ENCODE measurements at places on chromosomes 7 and 10.

GRCh38 chr10:3563298-3563697, 221.7 kb downstream of the KLF6 start:
- H3K36me3 ChIP-seq, result no peaks in the 10 kb centered on the region
- no peak overlapping the region for H3K4me3 ChIP-seq
- no peak overlapping the region for H3K27ac ChIP-seq

DNA sequence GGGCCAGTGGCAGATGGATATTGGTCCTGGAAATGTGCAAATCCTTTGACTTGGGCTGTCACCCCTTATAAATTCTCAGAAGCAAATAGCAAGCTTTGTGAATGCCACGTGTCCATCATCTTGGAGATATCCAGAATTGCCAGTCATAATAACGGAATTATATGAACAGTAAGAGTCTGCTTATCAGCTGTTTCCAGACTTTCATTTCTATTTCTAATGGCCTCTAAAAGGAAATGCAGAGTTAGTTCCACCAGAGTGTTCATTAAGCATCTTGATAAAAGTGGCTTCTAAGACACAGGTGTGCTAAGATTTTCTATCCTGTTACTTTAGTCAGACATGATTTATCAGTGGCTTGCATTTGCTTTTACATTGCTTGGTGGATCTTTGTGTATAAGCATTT, 87.4 kb downstream of the RAMP3 start:
- H3K4me3 ChIP-seq, result no peak overlapping the region
- H3K27ac ChIP-seq, result no peak overlapping the region
- H3K4me1 ChIP-seq, result peaks cover 4% of the 10 kb centered on the region
- peaks cover 10% of the 10 kb centered on the region for H3K36me3 ChIP-seq
- peaks cover 47% of the 10 kb centered on the region for H3K27me3 ChIP-seq

- H3K4me1 ChIP-seq, result no peaks in the 10 kb centered on the region
- H3K36me3 ChIP-seq, result no peaks in the 10 kb centered on the region
- no peak overlapping the region for H3K27ac ChIP-seq
- H3K27me3 ChIP-seq, result no peaks in the 10 kb centered on the region
Observed at GRCh38 chr7:117550625-117551024, 70.8 kb downstream of the CFTR start.

DNA sequence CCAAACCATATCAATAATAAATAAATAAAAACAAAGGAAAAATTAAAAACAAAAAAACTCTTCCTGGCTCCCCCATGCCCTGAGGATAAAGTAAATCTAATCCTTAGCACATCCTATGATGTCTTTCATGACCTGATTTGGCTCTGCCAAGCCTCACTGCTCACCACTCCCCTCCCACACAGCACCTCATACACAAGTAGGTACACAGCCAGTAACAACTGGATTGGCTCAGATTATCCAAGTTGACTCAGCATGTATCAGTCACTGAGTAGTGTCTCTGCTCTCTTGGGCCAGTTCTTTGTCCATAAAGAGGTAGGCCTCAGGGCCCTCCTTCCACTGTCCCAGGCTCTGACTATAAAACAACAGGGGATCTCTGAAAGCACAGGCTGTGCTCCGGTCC, 99.6 kb downstream of the STRA8 start:
- H3K27me3 ChIP-seq, result peaks cover 5% of the 10 kb centered on the region
- DNase-seq, result no peak
- no peaks in the 10 kb centered on the region for H3K36me3 ChIP-seq
- H3K4me1 ChIP-seq, result no peaks in the 10 kb centered on the region
- no peak overlapping the region for H3K4me3 ChIP-seq

GRCh38 chr7:18354108-18355085, 141.2 kb upstream of the HDAC9 start:
- DNase-seq, result no peak
- no peaks in the 10 kb centered on the region for H3K27me3 ChIP-seq

- DNase-seq, result no peak
- no peaks in the 10 kb centered on the region for H3K4me1 ChIP-seq
- no peak overlapping the region for H3K4me3 ChIP-seq
- H3K27me3 ChIP-seq, result no peaks in the 10 kb centered on the region
Observed at GRCh38 chr7:126608339-126608776, 644.4 kb downstream of the GRM8 start.

- peaks cover 3% of the 10 kb centered on the region for H3K4me1 ChIP-seq
- peaks cover 7% of the 10 kb centered on the region for H3K36me3 ChIP-seq
- H3K27me3 ChIP-seq, result no peaks in the 10 kb centered on the region
Observed at GRCh38 chr7:16637379-16637778, 8.2 kb downstream of the ANKMY2 start.

DNA sequence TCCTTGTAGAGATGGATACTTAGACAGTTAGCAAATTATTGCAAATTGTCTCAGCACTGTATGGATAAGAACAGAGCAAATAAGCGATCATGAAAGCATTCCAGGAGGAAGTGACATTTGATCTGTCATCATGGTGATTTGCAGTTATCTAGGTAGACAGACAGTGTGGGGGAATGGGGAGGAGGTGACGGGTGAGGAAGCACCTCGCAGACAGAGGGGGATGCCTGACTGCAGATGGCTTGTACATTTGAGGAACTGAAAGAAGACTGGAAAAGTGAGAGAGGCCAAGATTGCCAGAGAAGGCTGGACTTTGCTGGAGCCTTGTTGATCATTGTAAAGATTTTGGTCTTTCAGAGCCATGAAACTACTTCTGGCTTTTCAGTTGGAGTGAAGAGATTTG, 318.2 kb upstream of the CELF2 start:
- H3K36me3 ChIP-seq, result no peaks in the 10 kb centered on the region
- no peak for DNase-seq
- H3K27me3 ChIP-seq, result no peaks in the 10 kb centered on the region
- H3K27ac ChIP-seq, result no peak overlapping the region

All from naive B cell (primary cell).